ENCODE measurements at places on chromosomes 2 and 18.

- H3K27me3 ChIP-seq: no peaks in the 10 kb centered on the region
- peaks cover 14% of the 10 kb centered on the region for H3K36me3 ChIP-seq
- H3K27ac ChIP-seq: no peak overlapping the region
- no peaks in the 10 kb centered on the region for H3K4me1 ChIP-seq
These were observed 181.4 kb downstream of the DYM start for GRCh38 chr18:49279041-49279440.

DNA sequence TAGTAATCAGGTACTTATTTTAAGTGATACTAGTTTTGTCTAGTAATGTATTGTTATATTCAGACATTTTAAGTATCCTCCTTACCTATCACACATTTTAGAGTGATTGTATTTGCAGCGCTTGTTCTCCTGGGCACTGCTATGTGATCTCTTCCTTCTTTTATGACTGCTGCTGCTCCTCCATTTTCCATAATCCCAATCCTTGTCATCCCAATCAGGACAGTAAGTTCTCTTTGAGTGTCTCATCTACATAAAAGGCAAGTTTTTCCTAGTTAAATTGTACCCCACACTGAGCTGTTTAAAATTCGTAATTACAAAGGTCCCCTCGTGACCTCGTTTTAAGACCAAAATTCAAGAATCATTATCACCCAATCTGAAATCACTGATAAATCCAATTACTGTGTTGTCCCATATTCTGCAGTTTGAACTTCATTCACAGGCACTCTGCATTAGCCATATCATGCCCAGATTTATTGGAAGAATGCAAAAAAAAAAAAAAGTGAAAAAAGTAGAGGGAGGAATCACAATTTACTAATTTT, 2.8 kb downstream of the CLK1 start:
- H3K4me3 ChIP-seq: peak overlapping the region; percentile 100
- no peaks in the 10 kb centered on the region for H3K27me3 ChIP-seq
- H3K27ac ChIP-seq: peak overlapping the region; percentile 1
- H3K36me3 ChIP-seq: peaks cover 27% of the 10 kb centered on the region
- DNase-seq: no peak

DNA sequence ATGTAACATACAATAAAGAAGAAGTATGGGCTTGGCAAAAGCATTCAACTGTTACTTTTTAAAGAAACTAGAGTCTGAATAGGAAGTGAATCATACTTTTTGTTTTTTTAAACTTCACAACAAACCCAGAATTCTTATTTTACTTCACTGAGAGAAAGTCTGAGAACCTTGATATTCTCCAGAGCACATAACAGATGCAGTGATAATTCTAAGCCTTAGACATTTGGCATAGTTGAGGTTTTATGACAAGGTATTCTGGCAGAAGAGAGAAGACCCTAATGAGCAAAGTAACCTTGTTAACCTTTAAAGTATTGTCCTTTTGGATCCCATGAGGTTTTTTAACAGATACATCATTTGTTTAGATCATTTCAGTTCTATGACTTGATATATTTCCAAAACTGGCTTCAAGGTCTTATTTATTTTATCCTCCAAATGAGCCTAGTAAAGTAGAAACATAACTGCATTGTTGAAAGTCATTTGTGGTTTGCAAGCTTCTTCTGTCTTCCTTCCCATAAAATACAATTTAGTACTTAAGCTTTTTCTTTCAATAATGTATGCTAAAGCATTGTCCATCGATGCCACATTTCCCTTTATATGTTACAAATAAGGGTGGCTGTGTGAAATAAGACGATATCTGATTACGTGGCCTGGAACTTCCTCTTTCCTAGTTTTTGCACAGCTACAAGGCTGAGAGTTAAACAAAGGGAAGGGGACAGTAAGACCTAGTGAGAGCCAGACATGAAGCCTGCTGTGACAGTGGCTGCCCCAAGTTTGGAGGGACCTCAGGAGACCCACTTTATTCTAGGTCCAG, 86.1 kb upstream of the ITPRID2 start:
- H3K4me3 ChIP-seq: no peak overlapping the region
- H3K27me3 ChIP-seq: no peaks in the 10 kb centered on the region
- no peak for DNase-seq
- H3K36me3 ChIP-seq: peaks cover 11% of the 10 kb centered on the region

DNA sequence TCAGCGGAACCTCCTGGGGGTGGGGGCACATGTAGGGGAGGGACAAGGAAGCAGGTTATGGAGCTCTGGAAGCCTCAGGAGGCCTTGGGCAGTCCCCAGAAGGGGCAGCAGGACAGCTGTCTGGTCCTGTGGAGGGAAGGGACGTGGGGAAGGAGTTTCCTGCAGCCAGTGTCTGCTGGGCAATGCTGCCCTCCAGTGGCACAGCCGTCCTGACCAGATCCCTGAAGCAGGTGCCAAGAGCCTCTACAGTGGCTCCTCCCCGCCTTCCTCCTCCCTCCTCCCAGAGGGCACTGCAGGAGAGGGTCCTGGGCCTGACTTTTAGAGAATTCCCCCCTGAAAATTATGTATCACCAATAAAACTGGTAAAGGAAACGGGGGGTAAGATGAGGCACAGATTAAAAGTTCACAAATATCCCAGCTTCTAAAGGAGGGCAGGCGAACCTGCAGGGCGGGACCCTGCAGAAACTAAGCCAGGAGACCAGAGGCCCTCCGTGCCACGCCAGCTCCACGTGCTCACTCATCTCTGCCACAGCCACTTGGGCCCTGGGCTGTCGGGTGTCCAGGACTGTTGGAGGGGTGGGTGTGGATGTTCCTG, 258.5 kb downstream of the TWIST2 start:
- no peak overlapping the region for H3K4me3 ChIP-seq
- H3K36me3 ChIP-seq: peaks cover 3% of the 10 kb centered on the region
- peak; percentile 53 for DNase-seq

DNA sequence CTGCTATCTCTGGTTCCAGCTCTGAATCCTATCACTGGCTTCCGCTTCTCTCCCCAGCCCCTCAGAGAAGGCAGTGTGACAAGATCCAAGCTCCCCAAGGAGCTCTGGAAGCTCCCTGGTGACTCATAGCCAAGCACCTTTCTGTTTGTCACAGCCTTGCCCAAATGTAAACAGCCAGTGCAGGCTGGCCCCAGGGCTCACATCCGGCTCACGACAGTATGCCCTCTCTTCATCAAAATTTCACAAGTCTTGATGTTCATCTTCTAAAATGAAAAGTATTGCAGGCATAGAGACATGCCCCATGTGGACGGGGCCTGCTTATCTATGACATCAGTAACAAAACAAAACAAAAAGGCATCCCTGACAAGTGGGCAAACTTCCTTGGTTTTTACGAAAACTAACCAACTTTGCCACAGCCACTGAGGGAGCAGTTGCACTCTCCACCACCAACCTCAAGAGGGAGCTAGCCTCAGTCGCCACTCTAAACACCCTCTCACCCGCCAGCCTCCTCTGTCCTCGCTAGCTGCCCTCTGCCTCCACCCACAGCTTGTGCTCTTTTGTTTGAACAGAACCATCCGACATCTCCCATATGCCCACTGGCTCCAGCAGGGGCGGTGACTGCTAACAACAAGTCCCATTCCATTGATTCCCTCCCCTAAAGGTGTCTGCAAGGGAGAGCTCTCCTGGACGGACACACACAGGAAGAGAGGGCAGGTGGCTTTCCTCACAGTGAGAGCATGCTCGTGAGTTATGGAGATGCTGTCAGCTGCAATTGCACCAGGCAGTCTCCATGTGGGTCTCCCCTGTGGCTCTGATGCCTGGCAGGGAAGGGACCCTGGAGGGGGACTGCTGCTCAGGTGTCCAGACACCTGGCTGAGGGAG, 71.0 kb upstream of the DAPL1 start:
- no peaks in the 10 kb centered on the region for H3K36me3 ChIP-seq
- H3K4me1 ChIP-seq: peaks cover 11% of the 10 kb centered on the region
- peaks cover 90% of the 10 kb centered on the region for H3K27me3 ChIP-seq
- H3K4me3 ChIP-seq: no peak overlapping the region
- H3K27ac ChIP-seq: no peak overlapping the region

DNA sequence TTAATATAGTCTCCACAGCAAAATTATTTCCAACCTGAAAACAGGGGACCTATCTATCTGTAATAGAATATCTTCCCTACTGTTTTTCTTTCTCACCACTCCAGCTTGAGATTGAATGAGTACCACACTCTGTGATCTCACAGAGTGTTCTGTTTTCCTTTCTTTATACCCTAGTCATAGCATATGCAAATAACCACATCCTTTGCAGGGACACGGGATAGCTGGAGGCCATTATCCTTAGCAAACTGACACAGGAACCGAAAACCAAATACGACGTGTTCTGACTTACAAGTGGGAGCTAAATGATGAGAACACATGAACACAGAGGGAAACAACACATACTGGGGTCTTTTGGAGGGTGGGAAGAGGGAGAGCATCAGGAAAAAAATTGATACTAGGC, 224.7 kb downstream of the SLC8A1 start:
- H3K4me3 ChIP-seq: no peak overlapping the region
- peaks cover 7% of the 10 kb centered on the region for H3K4me1 ChIP-seq
- DNase-seq: no peak

DNA sequence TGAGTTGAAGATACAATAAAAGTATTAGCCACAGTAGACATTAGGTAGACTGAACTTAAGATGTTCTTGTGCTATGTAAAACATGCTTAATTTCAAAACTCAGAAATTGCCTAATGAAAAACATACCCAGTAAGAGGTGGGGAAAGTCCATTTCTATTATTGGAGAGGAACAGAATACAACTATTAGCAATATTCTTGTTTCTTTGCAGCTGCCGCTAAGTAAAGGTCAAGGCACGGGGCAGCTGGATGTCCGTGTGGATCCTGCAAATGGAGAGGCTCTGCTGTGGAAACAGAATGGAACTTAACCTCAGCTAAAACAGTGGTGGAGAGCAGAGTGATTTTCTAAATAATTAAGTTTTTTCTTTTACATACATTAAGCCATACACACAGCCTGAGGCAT, 139.2 kb upstream of the ARHGAP28 start:
- H3K27ac ChIP-seq: no peak overlapping the region
- no peak overlapping the region for H3K4me3 ChIP-seq

DNA sequence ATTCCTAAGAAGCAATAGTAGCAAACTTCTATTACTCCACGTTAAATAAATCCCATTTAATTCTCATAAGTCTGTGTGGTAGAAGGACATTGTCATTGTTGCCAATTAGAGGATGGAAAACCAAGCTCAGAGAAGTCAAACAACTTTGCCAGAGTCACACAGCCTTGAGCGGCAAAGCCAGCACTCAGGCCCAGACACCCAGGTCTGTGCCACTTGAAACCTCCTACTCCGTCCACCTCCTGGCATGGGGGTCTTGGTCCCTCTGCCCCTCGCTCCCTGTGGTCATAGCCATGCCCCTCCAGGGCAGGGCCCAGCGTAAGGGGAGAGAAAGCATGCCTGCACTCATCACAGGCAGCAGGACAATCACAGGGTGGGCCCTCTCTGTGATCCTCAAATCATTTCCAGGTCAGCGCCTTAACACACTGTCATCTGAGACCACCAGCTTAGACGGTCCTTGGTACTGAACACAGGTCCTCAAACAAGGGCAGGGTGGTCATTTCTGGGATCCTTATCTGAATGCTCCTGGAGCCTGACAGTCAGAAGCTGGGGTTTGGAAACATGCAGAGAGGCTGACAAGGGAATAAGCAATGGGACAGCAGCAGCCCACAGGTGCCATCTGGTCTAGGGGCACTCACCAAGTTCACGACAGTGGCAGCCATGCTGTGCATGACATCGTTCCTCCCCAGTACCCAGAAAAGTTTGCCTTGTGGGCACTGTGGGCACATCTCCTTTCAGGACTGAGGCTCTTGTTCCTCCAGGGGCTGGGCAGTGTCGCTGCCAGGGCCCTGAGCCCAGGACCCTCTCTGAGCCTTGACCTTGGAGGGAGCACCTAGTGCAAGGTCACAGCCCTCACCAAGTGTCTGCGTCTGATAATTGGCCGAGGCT, 38.2 kb downstream of the FAM178B start:
- no peaks in the 10 kb centered on the region for H3K27me3 ChIP-seq
- DNase-seq: no peak
- H3K4me3 ChIP-seq: no peak overlapping the region

DNA sequence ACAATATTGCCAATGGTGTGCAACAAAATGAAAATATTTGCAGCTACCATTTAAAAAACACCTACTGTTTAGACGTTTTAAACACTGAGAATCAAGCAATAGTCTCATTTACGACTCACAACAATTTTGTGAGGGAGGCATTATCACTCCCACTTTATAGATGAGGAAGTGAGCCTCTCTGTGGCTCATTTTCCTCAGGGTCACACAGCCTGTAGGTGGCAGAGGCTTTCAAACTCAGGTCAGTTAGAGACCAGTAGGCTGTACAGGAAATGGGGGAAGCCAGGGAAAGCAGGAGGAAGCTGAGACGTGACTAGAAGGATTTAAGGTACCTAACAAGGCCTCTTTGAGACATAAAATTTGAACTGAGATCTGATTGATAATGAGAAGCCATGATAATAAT, 95.0 kb upstream of the ZNF521 start:
- no peaks in the 10 kb centered on the region for H3K4me1 ChIP-seq
- H3K27me3 ChIP-seq: no peaks in the 10 kb centered on the region
- H3K4me3 ChIP-seq: no peak overlapping the region
- peaks cover 11% of the 10 kb centered on the region for H3K36me3 ChIP-seq

- no peak overlapping the region for H3K4me3 ChIP-seq
- no peak for DNase-seq
- no peaks in the 10 kb centered on the region for H3K36me3 ChIP-seq
- H3K27ac ChIP-seq: no peak overlapping the region
These were observed 180.4 kb upstream of the NRXN1 start for GRCh38 chr2:51212374-51212773.

DNA sequence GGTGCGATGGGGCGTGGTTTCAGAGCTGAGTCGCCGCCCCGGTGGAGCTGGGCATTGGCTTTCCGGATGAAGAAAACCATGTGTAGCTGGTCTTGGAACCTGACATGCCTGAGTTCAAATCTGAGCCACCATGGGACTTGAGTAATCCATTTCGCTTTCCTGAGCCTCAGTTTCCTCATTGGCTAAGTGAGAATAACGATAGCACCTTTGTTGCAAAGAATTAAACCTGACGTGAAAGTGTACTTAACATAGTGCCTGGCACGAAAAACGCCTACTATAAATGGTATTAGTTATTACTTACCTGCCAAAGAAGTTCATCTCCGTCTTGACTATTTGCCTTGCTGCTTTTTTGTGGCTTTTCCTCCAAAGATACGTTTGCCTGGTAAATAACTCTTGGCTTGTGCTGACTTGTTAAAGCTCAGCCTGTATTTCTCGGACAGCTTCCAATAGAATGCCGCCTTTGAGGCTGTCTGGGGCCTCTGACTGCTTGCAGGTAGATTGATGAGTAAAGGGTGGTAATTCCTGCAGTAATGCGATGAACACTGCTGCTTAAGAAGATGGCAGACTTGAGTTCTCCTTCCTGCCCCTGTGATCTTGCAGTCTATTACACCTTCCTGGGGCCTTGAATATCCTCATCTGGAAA, 1.3 kb downstream of the CDCA7 start:
- peaks cover 61% of the 10 kb centered on the region for H3K4me1 ChIP-seq
- no peak for DNase-seq
- H3K27ac ChIP-seq: peak overlapping the region; percentile 85
- H3K36me3 ChIP-seq: peaks cover 6% of the 10 kb centered on the region

DNA sequence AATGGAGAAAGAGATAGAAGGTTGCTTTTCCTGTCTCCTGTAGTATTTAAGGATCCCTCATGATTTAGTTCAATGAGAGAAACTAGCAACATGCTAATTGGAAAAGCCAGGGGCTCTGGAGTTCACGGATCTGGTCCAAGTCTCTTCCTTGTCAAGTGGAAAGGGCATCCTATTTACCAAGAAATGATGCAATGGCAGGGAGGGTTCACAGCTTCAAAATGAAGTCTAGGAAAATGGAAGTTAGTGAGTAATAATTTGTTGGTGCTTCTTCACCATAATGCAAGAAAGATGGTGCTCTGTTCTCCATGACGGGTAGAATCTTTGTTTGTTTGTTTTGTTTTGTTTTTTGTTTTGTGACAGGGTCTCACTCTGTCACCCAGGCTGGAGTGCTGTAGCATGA, 34.6 kb upstream of the SP3 start:
- no peak overlapping the region for H3K27ac ChIP-seq
- DNase-seq: no peak
- H3K27me3 ChIP-seq: peaks cover 3% of the 10 kb centered on the region
- no peaks in the 10 kb centered on the region for H3K4me1 ChIP-seq
